ENCODE measurements at places on chromosomes 2 and 18.

DNA sequence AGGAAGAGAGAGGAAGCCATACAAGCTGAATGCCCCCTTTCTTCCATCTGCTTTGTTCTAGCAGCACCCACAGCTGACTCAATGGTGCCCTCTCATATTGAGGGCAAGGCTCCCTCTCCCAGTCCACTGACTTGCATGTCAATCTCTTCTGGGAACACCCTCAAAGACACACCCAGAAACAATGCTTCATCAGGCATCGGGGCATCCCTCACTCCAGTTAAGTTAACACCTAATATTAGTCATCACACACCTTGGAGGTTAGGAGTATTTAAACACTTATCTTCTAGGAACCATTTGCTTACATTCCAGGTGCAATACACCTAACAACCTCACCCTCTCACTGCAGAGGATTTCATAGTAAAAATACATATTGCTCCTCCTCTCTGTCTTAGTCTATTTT is 993.5 kb upstream of the DDX18 start:
- no peak for DNase-seq

- DNase-seq, result peak; percentile 6
Observed at GRCh38 chr2:20378891-20379519, 28.4 kb upstream of the PUM2 start.

DNA sequence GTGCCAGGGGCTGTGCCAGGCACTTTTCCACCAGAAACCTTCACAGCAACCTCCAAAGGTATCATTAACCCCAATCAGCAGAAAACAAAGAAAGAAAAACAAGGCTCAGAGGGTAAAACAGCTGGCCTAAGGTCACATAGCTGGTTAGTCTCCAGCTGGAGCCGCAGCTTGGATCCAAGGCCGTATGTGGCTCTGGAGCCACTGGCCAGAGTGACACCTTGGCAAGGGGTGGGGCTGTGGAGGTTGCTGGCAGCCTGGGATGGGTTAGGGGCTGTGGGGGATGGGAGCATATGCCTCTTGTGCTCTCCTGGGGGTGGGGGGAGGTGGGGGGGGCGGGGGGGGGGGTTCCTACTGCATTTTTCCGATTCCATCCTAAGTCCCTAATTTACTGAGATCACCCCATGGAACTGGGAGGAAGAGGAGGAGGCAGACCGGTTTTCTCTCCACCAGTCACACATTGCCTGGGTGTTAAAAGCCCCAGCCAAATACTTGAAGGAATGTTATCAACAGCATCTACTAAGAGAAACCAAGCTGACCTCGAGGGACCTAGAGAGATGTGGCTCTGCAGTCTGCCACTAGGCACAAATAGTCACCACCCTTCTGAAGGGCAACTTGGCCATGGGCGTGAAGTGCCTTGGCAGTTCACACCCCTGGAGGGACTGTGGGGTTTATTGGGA is 8.0 kb downstream of the HAAO start:
- no peak for DNase-seq

GRCh38 chr2:241068942-241069810 is 32.9 kb downstream of the MTERF4 start:
- DNase-seq, result no peak

DNA sequence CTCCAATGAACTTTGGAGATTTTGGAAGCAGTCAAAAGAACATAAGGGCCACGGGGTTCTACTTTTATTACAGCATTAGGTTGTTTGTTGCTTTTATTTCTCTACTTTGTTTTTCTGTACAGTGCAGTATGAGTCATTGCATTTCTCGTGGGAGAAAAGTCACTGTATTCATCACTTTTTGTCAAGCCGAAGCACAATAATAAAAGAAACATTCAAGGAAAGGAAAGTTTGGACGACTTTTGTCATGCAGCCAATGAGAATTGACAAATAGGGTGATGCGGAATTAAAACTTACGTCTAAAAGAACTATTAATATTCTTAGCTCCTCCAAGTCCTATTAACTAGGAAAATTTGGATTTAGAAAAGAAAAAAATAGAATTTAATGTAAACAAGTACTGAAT is 209.9 kb downstream of the TMEM182 start:
- DNase-seq, result no peak

- DNase-seq, result no peak
Observed at GRCh38 chr18:8658858-8659485, 46.4 kb upstream of the MTCL1 start.

DNA sequence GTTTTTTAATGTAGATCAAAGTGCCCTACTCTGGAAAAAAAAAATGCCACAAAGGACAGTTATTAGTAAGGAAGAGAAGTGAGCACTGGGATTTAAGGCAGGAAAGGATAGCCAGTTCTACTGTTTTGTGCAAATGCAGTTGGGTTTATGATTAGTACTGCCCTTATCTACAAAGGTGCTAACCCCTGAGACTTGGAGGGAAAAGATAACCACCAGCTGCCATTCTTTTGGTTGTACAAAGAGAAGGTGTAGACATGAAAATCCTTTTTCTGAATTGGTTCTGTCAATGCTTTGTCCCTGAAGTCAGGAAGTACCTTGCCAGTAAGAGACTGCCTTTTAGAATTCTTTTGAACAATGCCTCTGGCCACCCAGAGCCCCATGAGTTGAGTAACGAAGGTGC is 11.3 kb downstream of the APLF start:
- DNase-seq, result no peak

DNA sequence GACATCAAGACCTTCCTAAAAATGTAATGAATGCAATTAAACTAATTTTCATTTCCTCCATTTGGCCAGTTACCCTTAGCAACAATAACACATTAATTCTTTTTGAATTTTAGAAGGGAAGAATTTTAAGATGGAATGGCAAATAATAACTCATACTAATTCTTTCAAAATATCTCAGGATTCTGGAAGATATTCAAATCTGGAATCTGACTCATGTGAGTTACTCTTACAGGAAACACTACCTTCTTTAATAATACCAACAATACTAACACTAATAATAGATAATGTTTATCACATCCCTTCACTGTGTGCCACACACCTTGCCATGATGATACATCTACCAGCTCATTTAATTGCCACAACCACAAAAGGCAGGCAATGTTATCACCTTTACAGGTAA is 46.4 kb downstream of the ZNF521 start:
- DNase-seq, result no peak

DNA sequence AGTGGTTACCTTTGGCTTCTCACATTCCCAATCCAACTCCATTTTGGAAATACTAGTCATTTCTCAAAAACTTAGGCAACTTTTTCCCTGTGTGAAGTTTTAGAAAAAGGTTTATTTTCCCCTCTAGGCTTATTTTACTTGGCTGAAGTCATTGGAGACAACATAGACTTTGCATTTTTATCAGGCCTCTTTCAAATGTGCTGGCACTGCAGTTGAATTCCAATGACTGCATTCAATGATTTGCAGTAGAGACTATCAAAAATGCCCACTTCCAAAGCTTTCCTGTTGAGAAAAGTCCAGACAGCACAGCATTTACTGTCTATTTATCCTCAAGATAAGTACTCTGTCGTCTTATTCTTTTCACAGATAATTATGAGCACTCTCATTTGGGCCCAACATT is 70.1 kb downstream of the ONECUT2 start:
- DNase-seq, result no peak

- DNase-seq, result no peak
Observed at GRCh38 chr18:3207565-3207964, 12.2 kb downstream of the MYOM1 start.

GRCh38 chr2:100791936-100792308 is 28.0 kb upstream of the NPAS2 start:
- DNase-seq, result no peak

DNA sequence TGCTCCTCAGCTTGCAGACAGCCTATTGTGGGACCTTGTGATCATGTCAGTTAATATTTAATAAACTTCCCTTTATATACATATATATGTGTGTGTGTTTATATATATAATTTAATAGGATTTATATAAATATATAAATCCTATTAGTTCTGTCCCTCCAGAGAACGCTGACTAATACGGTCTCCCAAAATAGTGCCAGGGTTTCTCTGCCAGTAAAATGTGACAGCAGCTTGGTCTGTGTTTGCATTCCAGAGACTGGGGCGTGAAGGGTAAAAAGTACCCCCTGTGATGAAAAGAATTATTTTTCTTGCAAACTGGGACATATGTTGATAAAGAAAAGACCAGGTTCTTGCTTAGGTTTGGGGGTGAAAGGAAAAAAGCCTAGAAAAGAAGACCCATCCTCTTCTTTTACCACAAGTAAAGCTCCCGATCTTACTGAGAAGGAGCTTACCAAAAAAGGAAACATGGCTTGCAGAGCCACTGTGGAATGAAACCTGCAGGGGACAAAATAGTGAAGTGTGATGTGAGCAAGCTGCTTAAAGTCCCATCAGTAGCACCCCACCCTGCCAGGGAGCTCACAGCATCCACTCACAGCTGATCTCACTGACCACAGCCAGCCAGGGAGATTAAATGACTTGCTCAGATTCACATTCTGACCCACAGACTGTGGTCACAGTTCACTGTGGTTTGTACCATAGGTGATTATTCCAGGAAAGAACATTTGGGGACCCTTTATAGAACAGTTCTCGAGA is 110.9 kb upstream of the RMP24 start:
- DNase-seq, result no peak

DNA sequence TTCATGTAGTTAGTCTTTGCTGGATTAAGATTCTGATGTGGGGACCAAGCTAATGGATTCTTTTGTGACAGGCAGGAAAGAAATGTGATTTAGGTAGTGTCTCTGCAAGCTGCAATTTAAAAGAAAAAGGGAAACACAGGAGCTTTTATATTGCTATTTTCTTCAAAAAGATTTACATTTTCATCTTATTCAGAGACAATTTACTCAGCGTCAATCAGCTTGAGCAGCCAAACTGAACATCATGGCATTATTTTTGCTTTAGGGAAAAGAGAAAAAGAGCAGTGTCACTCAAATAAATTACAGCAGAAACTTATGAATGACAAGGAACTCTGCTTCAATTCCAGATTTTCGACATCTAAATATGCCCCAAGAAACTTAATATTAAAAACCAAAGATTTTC is 67.4 kb downstream of the PLA2R1 start:
- no peak for DNase-seq

DNA sequence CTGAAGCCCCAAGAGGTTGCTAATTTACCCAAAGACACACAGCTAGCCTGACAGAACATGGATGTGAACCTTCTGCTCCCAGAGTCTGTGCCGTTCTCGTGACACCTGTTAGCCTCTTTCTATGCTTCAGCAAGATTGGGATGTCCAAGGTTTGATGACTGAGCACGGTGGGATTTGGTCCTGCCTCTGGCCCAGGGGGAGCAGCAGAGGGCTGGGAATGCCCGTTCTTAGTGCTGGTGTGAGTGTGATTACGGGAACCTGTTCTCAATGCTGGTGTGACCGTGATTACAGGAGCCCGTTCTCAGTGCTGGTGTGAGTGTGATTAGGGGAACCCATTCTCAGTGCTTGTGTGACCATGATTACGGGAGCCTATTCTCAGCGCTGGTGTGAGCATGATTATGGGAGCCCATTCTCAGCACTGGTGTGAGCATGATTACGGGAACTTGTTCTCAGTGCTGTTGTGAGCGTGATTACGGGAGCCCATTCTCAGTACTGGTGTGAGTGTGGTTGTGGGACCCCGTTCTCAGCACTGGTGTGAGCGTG is 67.3 kb upstream of the SNTG2 start:
- no peak for DNase-seq

- DNase-seq, result no peak
Observed at GRCh38 chr2:62099050-62099449, 96.9 kb upstream of the B3GNT2 start.

GRCh38 chr2:241315879-241316631 is at the start of gene SEPTIN2:
SEPTIN2 (plus strand) TSS chr2:241315925; CDS start chr2:241324233, 8,308 bp downstream.
- DNase-seq, result peak; percentile 31

DNA sequence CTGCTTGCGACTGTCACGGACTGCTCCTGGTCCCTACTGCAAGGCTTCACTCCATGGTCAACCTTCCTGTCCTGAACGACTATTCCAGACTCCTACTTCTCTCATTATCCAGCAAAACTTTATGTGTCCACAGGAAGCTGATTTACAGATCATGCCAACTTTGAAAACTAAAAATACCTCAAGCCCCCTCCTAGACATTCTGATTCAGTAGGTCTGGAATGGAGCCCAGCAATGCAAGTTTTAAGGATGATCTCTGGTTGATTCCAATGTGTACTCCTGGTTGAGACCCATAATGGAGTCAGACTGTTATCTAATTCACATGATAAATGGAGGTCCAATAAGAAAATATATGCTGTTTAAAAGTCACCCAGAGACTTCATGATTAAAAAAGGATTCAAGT is 13.1 kb upstream of the LRATD1 start:
- DNase-seq, result no peak

- no peak for DNase-seq
Observed at GRCh38 chr2:124024561-124025170, 421 bp upstream of the CNTNAP5 start.

DNA sequence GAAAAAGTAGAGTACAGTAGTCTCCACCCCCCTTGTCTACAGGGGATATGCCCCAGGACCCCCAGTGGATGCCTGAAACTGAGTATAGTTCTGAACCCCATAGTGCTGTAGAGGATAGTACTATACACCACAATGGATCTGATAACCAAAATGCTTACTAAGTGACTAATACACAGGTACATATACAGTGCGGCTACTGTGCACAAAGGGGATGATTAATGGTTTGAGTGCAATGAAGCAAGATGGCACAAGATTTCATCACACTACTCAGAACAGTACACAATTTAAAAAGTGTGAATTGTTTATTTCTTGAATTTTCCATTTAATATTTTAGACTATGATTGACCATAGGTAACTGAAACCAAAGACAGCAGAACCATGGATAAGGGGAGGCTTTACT is 446.9 kb upstream of the NRP2 start:
- DNase-seq, result no peak

DNA sequence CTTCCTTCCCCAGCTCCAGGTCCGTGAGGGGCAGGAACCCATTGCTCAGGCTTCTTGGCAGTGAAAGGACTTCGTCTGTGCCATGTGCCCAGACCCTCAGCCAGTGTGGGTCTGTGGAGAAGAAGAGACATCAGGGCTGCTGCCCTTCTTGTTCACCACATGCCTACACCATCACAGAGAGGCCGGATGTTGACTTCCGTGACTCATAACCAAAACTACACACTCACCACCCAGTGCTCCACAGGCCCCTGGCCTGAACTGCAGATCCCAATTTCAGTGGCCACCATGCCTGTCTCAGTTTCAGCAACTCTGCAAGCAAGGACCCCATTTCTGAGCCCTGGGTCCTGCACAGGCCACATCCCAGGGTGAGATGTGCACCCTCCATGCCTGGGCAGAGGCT is 332.6 kb upstream of the SALL3 start:
- no peak for DNase-seq

DNA sequence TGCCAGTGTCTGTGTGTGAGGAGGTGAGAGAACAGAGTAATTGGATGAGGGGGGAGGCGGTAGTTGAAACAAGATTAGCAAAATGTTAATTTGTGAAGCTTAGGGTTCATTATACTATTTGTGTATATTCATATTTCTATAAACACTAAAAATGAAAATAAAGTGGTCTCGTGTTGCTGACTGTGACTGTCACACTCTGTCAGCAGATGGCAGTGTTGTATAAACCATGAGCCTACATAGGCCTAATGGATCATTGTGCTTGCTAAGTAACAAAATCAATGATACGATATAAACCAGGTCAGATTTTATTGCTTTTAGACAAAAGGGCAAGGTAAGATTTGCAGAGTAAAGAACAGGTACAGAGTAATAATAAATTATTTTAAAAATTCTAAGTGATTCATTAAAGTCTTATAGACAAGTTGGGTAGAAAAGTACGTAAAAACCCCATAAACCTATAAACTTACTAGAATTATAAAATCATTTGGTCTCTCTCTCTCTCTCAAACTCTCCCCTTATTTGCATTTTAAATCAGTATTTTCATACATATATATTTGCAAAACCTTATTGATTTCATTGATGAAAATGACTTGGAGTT is 182.7 kb downstream of the RPIA start:
- peak; percentile 30 for DNase-seq

Measured in AML-193 (cell line).